ENCODE measurements at places on chromosomes 16 and 17.
A peak's percentile ranks its signal among the peaks of the same experiment; 100 is the strongest.

- no peak for DNase-seq
Observed at GRCh38 chr17:79073706-79074088, 927 bp upstream of the ENGASE start.

- DNase-seq: no peak
Observed at GRCh38 chr17:57236686-57237299, 19.5 kb upstream of the MSI2 start.

- DNase-seq: no peak
Observed at GRCh38 chr17:78539781-78540180, 37.4 kb downstream of the DNAH17 start.

- DNase-seq: no peak
Observed at GRCh38 chr16:609316-609715, 19.4 kb downstream of the RAB40C start.

- DNase-seq: no peak
Observed at GRCh38 chr17:41586863-41587495, at the start of gene KRT14. TSS of gene KRT14 (minus strand) at chr17:41586895. CDS start at chr17:41586834, 61 bp downstream.

- no peak for DNase-seq
Observed at GRCh38 chr16:87412996-87413421, 20.9 kb downstream of the MAP1LC3B start.

- DNase-seq: peak; percentile 31
Observed at GRCh38 chr17:49210158-49211029, at the start of the genes ABI3 and GNGT2. TSS of gene ABI3 (plus strand) at chr17:49210707. CDS start at chr17:49210725, 18 bp downstream. TSS of gene GNGT2 (minus strand) at chr17:49210574. CDS start at chr17:49207422, 3,152 bp downstream.

DNA sequence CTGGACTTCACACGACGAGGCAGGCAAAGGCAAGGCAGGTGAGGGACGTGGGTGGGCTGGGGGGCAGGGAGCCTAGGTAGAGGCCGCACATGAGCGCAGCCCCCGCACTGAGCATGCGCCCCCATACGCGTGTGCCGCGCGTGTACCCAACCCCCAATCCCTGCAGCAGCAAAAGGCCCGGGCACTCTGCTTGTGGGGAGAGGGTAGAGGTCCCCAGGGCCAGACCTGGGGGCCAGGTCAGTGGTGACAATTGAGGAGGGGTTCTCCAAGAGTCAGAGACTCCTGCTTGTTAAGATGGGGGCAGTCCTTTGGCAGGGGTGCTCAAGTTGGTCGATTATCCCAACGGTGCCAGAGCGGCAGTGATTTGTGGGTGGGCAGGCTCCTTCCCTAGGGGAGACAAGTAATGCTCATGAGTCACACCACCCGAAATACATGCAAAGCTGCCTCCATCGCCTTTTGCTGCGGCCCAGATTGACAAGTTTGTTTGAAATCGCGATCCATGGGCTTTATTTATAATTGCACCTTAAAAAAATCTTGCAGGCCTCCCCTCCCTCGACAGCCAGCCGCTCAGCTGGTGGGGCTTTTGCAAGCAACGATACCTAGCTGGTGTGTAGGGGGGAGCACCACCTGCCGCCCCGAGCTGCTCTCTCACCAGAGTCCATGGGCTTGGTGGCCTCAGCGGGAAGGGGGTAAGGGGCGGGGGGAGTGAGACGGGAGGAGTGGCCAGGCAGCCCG, 1.1 kb upstream of the GIT1 start:
- DNase-seq: no peak

DNA sequence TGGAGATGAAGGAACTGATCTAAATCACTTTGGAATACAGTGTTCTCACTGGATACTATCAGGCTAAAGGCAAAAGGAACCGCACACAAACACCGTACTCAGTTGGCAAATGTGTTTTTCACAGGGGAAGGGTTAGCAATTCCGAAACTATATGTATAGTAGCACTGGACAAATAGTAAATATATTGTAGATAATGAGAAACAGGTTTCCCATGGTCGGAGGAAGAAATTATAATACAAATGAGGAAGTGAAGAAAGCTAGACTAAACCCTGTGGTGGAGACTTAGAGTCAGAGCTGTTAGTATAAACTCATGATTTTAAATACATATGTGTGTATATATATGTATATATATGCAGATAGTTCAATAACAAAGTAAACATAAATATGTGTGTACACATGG, 414.1 kb upstream of the SALL1 start:
- no peak for DNase-seq

DNA sequence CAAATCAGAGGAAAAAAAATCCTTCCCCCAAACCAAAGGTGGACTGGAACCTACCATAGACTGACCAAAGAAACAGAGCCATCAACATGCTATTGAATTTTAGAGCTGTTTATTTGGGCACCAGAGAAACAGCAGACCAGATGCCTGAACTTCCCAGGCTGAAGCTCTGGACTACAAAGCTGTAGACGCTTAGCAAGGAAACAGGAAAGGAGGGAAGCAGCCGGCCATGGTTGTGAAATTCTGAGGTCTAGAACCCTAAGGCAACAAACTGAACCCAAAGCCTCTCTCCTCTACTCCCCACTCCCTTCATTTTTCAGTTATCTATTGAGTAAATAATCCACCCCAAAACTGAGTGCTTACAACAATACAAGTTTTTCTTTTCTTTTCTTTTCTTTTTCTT, 45.4 kb upstream of the MEIOC start:
- no peak for DNase-seq

GRCh38 chr17:11643851-11644250, 45.6 kb downstream of the DNAH9 start:
- no peak for DNase-seq

DNA sequence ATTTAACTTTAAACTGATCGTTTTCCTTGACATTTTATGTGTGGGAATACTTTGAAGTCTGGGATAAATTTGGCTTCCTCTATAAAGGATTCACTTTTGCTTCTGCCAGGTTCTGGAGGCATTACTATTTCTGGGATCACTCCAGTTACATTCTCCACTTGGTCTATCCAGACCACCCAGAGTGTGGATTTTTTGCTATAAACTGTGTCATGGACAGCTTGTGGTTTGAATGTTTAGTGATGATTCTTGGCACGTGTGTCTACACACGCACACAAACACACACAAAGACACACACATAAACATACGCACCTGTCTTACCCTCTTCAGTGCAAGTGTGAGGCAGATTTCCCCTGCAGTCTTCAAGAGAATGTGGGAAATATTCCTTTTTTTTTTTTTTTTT, 27.4 kb upstream of the MSI2 start:
- DNase-seq: no peak

DNA sequence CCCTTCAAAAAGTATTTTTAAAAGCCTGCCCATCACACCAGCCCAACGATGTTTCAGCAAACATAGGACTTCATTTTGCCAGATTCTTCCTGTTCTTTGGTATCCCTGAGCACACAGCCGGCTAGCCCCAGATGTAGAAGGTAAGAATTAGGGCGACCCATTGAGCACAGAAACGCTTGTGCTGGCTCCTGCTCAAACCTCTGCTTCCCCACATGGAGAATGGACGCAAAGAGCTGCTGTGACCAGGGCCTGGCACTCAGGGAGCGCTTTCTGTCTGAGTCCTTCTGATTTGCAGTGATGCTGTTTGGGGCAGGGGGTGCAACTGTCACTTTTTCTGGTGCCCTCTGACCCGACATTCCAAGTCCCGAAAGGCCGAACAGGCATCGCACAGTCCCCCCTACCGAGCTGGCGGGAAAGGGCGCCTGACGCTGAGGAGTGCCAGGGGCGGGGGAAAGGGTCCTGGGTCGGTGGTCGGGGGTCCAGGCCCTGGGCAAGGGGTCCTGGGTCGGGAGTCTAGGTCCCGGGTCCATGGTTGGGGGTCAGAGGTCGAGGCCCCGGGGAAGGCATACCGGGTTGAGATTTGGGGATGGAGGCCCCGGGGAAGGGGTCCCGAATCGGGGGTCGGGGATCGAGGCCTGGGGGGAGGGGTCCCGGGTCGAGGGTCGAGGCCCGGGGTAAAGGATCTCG, 930 bp downstream of the CHMP1A start:
- no peak for DNase-seq

DNA sequence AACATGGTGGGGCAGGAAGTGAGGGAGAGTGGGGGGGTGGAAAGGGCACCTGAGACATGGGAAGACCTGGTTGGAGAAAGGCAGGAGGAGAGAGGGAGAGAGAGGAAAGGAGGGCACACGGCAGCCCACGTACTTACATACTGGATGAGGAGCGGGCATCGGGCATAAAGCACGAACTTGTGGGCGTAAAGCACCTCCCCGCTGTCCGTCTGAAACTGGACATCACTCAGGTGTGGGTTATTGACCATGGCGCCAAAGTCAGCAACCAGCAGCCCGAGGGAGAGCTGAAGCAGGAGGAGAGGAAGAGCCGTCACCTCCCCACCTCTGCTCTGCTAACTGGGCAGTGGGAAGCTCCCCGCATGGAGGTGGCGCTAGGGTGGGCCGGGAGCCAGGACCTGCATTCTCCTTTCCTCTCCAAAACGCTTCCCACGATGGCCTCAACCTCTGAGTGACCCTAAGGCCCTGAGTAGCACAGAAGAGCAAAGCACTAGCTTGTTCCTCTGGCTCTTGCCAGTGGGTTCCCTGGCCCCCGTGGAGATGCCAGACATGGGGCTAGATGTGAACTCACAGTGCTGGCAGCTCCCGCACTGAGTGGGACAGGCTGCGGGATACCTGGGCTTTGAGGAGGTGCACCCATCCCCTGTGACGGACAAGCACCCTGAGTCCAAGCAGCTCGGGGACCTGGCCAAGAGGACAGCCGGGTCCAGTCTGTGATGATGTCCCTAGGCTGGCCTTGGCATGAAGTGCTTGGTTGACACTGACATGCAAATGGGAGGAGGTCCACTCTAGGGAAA, 16.9 kb downstream of the SLX4 start:
- DNase-seq: no peak

DNA sequence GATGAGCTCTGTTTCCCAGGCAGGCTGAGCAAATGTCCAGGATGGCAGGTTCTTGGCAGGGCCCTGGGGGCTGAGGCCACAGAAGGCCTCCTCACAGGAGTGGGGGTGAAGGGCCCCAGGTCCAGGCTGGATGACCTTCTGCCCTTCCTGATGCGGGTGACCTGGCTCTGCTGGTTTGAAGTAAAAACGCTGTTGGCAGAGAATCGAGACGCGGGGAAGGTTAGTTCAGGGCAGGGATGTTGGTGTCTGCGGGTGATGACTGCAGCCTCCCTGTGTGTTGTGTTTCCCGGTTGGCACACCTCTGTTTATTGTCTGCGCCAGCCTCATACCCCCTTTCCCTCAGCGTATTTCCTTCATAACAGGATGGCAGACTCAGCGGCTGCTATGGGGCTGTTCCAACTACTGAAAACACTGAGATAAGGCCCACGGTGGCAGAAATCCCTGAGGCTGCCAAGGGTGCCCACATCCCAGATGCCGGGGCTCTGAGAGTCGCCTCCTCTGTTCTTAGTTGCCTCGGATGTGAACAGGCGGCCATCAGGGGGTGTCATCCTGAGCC, 104.6 kb downstream of the METRNL start:
- DNase-seq: no peak

GRCh38 chr16:57091200-57091974, 996 bp upstream of the CPNE2 start:
- DNase-seq: no peak

DNA sequence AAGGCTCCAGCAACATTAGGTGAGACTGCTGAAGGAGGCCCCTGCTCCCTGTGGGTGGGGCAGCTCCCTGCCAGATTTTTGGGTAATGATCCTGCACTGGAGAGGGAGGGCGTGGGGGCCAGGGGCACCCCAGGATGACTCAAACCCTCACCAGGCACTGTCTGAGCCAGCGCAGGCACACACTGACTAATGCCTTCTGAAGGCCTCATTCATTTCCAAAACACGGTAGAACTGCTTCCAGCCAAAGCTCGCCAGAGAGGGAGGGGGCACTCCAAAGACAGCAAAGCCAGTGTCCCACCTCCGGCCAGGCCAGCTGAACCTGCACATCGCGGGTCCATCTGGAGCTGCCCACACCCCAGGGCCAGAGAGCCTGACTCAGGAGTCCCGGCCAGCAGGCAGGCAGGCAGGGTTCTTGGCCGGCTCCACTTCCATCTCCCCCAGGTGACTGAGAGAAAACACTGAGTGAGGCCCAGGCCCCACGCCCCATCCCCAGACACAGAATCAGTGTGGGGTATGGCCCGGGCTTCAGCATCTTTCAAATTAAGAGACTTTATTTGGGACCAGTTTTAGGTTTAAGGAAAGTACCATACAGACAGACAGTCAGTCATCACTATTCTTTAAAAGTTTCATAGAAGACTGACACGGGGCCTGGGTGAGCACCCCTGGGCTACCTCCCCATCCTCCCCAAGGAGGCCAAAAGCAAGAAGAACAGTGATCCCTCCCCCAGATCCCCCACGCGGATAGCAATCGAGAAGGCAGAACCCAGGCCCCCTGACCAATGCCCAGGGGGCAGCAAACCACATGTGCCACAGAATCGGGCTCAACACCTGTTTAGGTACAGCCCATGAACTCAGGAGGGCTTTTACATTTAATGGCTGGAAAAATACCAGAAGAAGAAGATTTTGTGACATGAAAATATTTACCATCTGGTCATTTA, 2.3 kb downstream of the PIEZO1 start:
- DNase-seq: no peak

DNA sequence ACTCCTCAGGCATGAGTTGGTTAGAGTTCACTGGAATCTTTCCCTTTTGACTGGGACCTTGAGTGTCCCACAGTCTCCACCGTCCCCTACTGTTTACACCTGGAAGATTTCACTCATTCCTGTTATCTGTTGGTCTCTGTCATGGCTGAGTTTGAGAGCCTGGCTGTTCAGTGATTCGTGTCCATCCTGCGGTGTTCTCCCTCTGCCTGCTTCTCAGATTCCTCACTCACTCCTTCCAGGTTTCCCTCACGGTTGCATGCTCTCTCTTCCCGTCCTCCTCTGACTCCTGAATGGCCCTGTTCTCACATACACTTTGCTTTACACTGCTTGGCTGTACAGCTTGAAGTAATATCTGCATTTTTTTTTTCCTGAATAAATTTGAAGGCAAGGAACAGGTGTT, 24.5 kb downstream of the OR1D5 start:
- no peak for DNase-seq

DNA sequence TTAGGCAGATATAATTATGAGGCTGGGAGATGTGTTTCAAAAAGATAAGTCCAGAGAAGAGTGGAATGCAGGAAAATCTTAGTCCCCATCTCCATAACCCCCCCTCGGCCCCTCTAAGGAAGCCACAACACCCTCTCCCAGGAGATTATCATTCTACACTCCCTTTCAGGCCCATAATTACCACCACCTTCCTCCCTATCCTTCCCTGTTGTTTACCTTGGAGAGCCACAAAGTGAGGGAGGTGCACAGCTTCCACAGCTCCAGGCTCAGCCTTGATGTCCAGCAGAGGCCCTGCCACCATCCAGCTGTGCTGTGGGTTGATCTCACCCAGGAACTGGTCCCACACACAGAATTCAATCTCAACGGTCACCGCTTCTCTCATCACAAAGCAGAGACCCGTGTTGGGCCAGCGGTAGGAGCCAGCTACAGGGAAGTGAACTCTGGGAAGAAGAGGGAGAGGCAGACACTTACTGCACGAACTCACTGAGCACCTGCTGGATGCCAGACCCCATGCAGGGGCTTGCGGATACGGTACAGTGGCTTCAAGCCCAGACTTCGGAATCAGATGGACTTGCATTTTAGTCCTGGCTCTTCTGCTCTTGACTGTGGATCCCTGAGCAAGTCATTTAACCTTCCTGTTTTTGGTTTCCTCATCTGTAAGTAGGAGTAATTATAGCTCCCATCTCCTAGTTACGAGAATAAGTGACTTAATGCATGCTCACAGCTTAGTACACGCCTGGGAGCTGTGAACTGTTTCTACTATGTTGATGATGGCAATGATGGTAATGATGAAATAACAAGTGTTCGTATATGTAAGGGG, 44.1 kb downstream of the MIS12 start:
- no peak for DNase-seq

GRCh38 chr17:31558748-31559583, 167.5 kb downstream of the RAB11FIP4 start:
- DNase-seq: peak; percentile 53

GRCh38 chr17:41907185-41907556, 11.6 kb downstream of the ACLY start:
- no peak for DNase-seq

GRCh38 chr16:85173146-85173980, 61.1 kb upstream of the CIBAR2 start:
- DNase-seq: no peak

All from activated naive CD4-positive, alpha-beta T cell (primary cell).